ENCODE measurements at places on chromosomes 3 and 15.

DNA sequence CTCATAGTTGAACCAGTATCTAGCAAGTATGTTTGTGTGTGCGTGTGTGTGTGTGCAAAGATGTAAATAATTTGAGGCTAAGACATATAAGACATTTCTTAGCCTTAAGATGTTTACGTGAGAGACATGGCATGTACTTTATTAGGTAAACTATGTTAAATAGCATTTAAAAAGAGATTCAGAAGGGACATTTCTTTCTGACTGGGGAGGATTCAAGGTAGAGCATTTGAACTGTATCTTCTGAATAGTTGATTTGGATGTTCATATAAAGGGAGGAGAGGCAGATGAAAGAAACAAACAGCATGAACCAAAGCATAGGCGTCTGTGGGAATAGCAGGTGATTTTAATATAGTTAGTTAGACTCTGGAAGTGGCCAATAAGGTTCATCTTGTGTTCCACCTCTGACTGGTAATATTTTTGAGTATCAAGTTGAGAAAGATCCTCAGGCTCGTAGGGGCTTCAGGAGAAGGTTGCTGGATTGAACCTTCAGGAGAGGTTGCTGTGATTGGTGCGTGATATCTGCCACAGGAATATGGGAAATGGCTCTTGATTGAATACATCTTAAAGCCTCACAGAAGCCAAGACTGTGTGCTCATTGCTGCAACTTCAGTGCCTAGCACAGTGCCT, 12.6 kb downstream of the NFKBIZ start:
- DNase-seq: no peak

DNA sequence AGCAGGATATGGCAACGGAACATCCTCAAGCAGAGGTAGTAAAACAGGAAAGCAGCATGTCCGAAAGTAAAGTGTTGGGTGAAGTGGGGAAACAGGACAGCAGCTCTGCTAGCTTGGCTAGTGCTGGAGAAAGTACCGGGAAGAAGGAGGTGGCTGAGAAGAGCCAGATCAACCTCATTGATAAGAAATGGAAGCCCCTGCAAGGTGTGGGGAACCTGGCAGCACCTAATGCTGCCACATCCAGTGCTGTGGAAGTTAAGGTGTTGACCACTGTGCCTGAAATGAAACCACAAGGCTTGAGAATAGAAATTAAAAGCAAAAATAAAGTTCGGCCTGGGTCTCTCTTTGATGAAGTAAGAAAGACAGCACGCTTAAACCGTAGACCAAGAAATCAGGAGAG, 14.3 kb upstream of the ZBTB47 start:
- no peak for DNase-seq

GRCh38 chr3:174270841-174271240, 588.3 kb upstream of the NAALADL2 start:
- no peak for DNase-seq

DNA sequence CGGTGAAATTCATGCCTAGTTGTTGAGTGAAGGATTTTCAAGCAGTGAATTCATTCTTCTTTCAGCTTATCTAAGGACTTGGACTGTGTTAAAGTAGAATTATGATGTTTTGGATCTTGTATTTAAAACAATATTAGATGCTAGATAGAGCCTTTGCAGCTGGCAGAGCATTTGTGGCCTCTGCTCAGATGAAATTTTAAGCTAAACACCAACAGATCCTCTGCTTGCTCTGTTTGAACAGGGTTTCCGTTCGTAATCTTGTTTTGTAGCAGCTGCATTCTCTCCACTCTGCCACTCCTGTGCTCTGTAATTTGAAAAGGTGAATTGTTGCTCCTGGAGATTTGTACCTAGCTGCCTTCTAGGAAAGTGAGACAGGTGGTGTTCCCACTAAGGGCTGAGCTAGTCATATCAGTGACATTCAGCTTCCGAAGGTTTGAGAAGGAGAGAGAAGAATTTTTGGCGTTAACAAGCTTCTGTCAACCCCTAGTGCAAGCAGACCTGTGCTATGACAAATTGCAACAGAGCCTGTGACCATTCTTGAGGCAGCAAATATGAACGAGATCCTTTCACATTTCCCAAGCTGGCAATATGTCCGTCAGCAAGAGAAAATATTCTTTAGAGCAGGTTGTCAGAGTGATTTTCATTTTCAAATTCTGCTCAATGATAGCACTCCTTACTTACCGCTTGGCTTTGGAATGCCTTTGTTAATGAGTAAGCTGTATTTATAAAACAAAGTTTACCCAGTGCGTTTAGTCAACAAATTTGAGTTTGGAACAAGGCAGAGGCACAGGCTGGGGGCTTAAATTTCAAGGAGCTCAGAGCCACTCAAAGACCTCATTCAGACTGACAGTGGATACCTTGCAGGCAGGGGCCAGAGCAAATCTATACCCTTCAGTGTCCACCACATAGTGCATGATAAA, 5.3 kb downstream of the CHST2 start:
- no peak for DNase-seq

GRCh38 chr3:190005343-190006113, 115.2 kb downstream of the P3H2 start:
- no peak for DNase-seq

- no peak for DNase-seq
These were observed 31.4 kb downstream of the NPTN start for GRCh38 chr15:73601451-73602445.

- DNase-seq: no peak
These were observed 35.1 kb upstream of the RGMA start for GRCh38 chr15:93124126-93124525.

GRCh38 chr3:105629718-105630117, 239.1 kb downstream of the CBLB start:
- no peak for DNase-seq

DNA sequence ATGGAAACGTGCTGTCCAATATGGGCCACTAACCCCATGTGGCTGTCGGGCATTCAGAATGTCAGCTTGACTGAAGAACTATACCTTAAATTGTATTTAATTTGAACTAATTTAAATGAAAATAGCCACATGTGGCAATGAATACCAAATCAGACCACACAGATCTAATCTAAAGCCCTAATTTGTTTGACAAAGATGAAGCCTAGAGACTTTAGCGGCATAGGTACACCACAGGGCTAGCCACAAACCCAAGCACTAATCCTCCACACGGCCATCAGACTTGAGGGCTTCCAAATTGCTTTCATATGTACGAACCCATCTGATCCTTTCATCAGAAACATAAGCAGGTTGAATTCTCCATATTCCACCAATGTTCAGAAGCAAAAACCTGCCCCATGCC, 81.4 kb downstream of the SHQ1 start:
- no peak for DNase-seq

GRCh38 chr3:69092030-69092516, 7.3 kb downstream of the ARL6IP5 start:
- no peak for DNase-seq

DNA sequence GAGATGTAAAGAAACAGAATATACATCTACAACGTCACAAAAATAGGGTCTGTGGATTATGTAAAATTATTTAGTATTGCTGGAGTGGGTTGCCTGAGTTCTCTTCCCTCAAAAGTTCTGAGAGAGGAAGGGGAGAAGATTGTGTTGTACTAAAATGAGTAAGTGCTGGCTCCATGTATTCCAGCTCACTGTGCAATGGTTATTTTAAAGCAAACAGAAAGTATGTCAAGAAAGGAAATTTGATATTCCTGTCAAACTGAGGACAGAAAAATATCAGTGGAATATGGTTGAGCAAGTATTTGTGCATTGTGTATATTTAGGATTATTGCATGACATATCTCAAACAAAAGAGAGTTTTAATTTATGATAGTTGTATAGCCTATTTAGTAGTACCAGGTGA, 2.2 kb downstream of the TRPC1 start:
- DNase-seq: no peak

- no peak for DNase-seq
These were observed 381.8 kb upstream of the THBS1 start for GRCh38 chr15:39199076-39199475.

DNA sequence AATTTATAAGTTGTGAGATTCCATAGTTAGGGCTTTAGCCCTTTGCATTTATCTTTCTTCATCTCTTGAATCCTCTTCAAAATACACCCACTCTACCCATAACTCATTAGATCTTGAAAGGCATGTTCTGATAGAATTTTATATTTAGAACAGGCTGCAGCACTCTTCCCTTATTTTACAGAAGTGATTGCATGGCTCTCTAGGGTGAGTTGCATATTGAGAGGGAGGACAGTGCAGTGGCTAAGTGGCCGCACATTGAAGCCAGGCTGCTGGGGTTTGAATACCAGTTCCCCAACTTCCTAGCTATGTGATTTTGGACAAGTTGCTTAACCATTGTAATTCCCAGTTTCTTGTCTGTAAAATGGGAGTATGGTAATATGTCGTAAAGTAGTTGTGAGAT, 2.5 kb downstream of the CD86 start:
- no peak for DNase-seq

DNA sequence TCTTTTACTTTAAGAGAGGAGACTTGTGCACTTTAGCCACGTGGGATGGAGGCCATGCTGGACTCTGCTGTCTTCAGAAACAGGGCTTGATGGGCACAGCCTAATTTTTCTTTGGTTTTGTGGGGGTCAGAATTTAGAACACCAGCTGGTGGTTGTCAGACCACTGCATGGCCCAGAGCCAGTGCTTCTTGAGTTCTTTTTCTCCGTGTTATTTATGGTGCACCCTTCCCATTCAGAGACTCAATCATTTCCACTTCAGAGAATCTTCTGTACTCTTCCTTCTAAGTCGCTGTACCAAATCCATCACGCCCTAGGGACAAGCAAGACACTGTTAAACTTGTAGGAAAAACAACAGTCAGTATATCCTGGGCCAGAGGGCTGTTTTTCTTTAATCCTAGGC, 20.1 kb downstream of the PRR23A start:
- no peak for DNase-seq
